ENCODE measurements at places on chromosomes 4 and X.

DNA sequence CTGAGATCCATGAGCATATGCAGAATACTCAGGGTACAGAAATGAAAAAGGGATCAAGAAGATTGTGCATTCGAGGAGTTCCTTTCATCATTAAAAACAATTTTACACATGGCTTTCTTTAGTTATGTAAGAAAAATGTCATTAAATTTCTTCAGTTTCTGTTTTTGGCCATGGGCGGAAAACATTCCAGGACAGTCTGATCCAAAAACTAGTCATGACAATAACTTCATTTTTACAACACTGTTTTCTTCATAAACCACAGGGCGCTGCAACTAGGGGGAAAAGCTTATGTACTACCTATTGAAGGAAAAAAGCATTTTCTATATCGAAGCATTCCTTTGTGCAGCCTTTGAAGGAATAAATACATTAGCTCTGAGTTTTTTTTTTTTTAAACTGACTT, 28.2 kb downstream of the IL13RA1 start:
- no peak for DNase-seq

GRCh38 chr4:183873409-183874185, 31.5 kb upstream of the STOX2 start:
- no peak for DNase-seq

DNA sequence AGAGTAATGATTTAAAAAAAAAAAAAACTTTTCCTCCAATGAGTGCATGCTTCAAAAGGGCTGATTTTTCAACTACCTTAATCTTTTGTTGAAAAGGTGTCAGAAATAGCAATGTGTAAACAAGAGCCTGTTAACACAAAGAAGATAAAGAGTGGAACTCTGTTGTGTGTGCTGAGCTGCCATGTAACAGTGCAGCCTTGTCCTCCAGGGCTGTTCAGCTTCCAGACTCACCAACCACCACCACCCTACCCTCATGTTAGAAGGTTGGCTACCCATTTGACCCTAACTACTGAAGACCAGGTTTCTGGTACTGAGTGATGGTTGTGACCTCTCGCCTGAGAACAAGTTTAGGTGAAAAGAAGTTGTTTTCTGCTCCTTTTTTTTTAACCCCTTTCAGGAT, 222.8 kb upstream of the TEX13C start:
- DNase-seq: no peak

- DNase-seq: no peak
Observed at GRCh38 chr4:180164799-180165198, 2078.4 kb upstream of the TENM3 start.

- no peak for DNase-seq
Observed at GRCh38 chr4:127237581-127237980, 395.2 kb upstream of the INTU start.

DNA sequence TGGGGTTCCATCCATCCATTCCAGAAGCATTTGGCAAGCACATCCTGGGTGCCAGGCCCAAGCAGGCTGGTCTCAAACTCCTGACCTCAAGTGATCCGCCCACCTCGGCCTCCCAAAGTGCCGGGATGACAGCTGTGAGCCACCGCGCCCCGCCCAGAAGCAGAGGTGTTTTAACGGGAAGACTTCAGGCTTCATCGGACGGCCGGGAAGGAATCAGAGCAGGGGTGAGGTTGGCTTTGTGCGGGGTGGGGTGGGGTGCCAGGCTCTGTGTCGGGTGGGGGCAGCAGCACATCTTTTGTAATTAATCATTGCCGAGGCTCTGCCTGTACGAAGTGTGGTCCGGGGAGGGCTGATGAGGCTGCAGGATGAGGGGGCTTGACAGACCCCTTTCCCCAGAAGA, 5.1 kb upstream of the SLC25A6 start:
- DNase-seq: no peak

- no peak for DNase-seq
Observed at GRCh38 chr4:153067376-153067775, 131.3 kb downstream of the FHDC1 start.

- DNase-seq: peak; percentile 2
Observed at GRCh38 chr4:59920416-59920815, 1279.7 kb upstream of the ADGRL3 start.

- DNase-seq: no peak
Observed at GRCh38 chrX:15718283-15718970, 19.6 kb upstream of the CA5B start.

- DNase-seq: no peak
Observed at GRCh38 chr4:104983615-104984179, 163.0 kb upstream of the TET2 start.

GRCh38 chr4:85756938-85757337, 282.0 kb downstream of the ARHGAP24 start:
- peak; percentile 10 for DNase-seq

GRCh38 chr4:48093991-48094416, 40.0 kb downstream of the TXK start:
- no peak for DNase-seq

GRCh38 chrX:8720136-8720535, 11.8 kb downstream of the ANOS1 start:
- DNase-seq: no peak

DNA sequence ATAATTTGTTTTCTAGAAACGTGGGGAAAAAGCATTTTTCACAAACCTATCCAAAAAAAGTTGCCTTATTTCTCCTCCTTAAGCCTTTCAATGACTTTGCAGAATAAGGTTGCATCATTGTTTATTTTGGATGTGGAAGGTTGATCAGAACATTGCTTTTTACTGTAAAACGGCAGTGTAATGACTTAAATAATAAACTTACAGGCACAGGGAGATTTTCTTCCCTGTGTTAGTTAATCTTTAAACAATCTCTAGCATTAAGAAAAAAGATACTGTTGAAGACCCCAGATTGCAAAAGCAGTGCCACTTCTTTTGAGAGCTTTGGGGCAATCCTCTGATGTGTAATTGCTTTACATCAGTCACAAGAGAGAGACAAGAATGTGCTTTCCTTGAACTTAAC, 153.4 kb downstream of the ARX start:
- DNase-seq: no peak

DNA sequence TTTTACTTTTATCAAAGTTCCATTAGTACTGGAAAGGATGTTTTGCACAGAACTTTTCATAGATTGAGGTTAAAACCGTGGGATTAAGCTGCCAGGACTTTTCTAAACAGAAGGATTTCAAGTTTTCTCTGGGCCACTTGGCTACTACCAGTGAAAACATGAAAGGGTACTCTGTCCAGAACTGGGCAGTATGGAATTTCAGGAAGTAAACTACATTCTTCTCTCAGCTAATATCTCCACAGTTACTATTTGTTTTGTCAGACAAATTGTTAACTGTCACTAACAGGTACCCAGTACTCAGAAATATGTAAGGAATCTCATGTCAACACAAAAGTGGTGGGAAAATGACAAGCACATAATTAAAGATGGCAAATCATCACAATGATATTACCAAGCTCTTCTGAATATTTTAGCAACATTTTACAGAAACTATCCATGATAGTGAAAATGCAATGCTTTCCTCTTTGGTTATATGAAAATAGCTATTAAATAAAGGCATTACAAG, 454.4 kb downstream of the C4orf33 start:
- DNase-seq: no peak

DNA sequence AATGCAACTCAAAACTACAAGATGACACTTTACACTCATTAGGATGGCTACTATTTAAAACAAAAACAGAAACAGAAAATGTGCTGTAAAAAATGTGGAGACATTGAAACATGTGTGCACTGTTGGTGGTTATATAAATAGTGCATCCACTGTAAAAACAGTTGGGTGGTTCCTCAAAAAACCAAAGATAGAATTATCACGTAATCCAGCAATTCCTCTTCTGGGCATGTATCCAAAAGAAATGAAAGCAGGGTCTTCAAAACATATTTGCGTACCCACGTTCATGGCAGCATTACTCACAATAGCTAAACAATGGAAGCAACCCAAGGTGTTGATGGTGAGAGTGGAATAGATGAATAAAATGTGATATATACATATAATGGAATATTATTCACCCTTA, 967.2 kb downstream of the TRAM1L1 start:
- DNase-seq: no peak

GRCh38 chr4:1260418-1261106, 11.6 kb upstream of the CTBP1 start:
- DNase-seq: no peak

GRCh38 chr4:134665429-134665828, 463.8 kb upstream of the PABPC4L start:
- DNase-seq: no peak

DNA sequence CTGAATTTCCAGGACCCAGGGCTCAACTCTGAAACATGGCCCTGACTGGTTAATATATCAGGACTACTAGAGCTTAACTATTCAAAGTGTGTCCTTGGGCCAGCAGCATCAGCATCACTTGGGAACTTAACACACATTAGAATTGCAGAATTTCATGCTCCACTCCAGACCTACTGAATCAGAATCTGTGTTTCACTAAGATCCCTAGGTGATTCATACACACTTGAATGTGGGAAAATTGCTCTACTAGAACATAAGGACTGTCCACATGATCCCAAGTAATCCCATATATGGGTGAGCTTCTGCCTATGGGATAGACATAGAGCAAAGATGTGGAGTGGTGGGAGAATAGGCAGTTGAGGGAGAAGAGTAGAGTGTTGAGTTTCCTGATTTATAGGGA, 192.5 kb upstream of the CLNK start:
- DNase-seq: no peak

DNA sequence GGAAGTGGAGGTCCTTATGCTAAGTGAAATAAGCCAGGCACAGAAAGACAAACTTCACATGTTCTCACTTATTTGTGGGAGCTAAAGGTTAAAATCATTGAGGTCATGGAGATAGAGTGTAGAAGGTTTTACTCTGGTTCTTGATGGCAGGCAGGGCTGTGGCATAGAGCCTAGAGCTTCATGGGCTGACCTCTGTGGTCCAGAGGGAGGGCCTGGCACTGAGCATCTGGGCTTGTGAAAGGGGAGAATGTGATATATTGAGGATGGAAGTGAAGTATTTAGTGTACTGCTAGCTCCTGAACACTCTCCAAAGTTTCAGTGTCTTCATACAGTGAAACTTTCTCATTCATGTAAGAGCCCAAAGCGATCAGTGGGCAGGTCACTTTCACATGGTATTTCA, 71.3 kb upstream of the ANXA3 start:
- no peak for DNase-seq

DNA sequence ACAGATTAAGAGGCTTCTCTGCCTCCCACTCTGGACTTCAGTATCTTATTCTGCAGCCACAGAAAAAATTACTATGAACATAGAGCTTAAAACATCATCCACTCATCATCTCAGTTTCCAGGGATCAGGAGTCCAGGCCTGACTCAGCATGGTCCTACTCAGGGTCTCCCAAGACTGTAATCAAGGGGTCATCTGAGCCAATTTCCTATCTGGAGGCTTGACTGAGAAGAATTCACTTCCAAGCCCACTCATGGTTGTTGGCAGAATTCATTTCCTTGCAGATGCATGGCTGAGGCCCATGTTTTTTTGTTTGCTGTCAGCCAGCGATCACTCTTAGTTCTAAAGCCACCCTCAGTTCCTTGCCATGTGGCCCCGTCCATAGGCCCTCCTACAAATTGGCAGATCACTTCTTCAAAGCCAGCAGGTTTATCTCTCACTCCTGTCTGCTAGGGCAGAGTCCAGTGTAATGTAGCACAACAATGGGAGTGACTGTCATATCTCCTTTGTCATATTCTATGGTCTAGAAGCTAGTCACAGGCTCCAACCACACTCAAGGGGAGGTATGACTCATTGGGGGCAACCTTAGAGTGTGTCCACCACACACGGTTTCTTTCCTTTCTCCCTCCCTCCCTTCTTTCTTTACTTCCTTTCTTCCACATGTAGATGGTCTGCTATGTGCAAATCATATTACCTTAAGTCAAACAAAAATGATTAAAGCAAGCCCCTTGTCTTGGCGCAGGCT, 251.6 kb downstream of the QDPR start:
- no peak for DNase-seq

DNA sequence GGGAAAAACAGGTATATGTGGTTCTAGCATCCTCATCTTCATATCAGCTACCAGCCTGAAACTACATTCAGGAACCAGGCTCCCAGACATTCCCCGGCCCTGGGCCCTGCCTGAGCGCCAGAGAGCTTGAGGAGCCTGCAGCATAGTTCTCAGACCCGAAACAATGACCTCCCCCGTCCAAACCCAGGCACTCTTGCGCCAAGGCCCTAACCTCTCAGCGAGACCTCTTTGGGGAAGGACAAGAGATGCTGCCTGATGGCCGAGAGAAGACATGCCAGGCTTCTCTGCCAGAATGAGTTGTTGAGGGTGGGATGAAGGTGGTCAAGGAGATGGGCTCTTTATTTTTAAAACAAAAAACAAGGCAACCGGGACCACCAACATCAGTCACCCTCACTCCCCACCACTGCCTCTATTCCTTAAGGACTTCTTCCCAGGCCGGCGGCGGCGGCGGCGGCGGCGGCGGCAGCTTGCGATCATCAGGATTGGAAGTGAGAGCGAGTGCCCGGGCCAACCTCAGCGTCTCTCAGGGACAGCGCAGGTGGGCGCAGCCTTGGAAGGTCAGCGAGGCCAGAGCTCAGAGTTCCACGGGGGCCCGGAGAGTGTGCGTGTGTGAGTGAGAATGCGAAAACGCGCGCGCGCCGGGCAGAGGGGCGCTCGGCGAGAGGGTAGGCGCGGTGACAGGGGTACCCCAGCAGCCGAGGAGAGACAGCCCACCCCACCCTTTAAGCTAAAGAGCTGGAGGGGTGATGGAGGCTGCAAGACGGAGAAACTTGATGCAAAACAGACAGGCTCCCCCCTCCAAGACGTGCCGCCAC, 601 bp downstream of the INPP4B start:
- DNase-seq: peak; percentile 37

GRCh38 chr4:65367306-65367705, 303.0 kb downstream of the EPHA5 start:
- DNase-seq: no peak

- no peak for DNase-seq
Observed at GRCh38 chr4:131499141-131499873, 1649.8 kb upstream of the PCDH10 start.

Data from H7 (cell line).